Ecto neural progenitor cell (in vitro differentiated cells): ENCODE measurements at places on chromosomes 4 and X.
A peak's percentile ranks its signal among the peaks of the same experiment; 100 is the strongest.

GRCh38 chr4:65669111-65670019 lies 924 bp downstream of the EPHA5 start:
- peak; percentile 60 for DNase-seq

DNA sequence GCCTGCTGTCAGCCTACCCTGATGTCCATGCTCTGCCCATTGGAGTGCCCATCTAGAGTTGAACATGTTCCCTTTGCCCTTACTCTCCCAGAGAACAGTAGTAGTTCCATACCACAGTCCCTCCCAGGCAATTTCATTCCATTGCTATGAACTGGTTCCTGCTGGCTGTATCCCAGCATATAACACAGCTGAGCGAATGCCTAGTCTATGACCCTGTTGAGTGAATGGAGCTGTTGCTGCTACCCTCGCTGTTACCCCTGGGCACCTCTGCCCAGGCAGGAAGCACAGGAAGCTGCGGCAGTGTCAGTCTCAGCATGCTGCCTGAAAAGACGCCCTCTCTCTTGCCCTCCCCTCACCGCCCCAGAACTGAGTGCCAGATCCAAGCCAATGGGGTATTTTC lies 73.3 kb downstream of the SOX3 start:
- no peak for DNase-seq

- no peak for DNase-seq
Measured at GRCh38 chrX:153516073-153516472, 1.4 kb upstream of the ATP2B3 start.

- DNase-seq: no peak
Measured at GRCh38 chr4:51835855-51836254, 7.1 kb upstream of the DCUN1D4 start.

DNA sequence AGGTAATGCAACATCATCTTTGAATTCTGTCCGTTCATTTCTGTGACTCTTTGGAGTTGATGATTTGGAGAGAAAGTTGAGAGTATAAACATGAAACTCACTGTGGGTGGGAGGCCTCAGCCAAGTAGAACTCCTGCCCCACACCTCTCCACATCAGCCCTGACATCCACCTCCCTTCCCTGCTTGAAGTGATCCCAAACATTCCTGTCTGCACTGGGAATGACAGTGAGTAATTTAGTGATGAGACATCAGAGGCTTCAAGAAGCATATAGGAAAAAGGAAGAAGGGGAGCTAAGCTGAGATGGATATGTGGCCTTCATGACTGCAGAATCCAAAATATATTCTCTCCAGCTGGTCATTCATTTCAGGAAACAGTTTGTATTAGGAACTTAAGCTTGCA lies 151.8 kb downstream of the SPATA18 start:
- no peak for DNase-seq

- no peak for DNase-seq
Measured at GRCh38 chr4:55399581-55399980, 3.8 kb downstream of the TMEM165 start.

- DNase-seq: no peak
Measured at GRCh38 chrX:48802905-48803200, 986 bp downstream of the HDAC6 start.

- DNase-seq: no peak
Measured at GRCh38 chr4:145490361-145490760, 8.7 kb downstream of the SMAD1 start.

DNA sequence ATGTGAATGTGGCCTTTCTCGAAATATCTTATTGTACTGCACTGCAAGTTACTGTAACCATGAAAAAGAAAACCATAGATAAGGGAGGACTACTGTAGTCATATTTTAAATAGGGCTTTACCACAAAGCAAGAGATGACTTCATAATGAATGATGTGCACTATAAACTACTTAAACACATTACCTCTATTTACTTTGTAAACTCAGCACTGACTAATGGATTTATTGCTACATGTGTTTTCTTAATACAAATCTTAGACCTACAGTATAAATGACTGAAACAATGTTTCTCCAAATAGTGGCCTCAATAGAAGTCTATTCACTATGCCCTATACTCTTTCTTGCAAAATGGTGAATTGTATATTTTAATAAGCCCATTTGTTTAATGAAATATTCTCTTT lies 61.1 kb downstream of the HDX start:
- DNase-seq: no peak

DNA sequence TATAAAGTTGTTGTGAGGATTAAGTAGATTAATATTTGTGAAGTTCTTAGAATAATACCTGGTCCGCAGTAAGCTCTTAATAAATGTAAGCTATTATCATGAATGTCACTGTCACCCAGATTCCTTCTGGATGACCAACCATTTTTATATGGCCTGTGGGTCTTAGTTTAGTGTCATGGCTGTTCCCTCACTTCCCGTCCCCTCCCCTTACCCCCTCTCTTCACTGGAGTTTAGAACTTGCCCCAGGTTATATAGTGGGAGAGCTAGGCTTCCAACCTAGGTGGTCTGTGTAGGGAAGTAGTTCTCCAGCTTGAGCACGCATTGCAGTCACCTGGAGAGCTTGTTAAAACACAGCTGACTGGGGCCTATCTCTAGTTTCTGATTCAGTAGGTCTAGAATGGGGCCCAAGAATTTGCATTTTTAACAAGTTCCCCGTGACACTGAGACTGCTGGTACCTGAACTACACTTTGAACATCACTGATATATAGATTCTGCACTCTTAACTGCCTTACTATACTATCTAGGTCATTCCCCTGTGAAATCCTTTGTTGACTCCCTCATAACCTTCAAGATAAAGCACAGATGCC lies 66.9 kb upstream of the PLAC1 start:
- DNase-seq: no peak

DNA sequence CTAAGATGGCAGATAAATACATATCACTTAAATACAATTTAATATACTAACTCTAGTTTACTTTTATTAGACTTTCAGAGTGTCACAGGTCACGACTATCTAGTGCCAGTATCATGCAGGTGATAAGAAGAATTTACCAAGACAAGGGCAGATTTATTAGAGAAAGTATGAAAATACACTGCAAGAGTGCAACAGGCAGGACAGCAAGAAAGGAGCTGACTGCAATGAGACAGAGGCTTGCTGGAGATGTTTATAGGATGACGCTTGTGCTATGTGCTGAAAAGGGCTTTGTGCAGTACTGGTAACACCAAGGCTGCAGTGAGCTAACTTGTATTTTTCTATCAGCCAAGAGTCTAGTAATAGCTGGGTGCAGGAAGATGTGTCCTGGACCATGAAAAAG lies 96.7 kb upstream of the QRFPR start:
- no peak for DNase-seq
